ENCODE measurements at places on chromosomes 12 and 14.

- DNase-seq: no peak
Observed at GRCh38 chr14:77593501-77593961, 22.9 kb downstream of the SPTLC2 start.

DNA sequence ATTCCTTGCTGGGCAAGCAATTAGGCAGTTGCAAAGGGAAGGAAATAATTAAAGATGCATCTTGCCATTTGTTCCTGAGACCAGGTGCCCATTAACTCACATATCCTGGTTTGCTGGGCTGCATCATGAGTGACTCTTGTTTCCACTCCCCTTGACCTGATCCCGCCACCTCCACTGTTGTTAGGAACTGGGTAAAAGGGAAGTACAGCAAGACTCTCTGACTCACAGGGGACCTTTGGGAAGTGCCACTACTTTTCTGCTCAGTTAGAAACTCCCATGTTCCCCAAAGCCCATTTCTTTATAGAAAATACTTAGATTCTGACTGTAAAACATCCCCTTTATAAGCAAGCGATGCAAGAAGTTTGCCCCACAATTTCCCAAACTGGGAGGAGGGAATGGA is 186.0 kb upstream of the BCL2L14 start:
- no peak for DNase-seq

DNA sequence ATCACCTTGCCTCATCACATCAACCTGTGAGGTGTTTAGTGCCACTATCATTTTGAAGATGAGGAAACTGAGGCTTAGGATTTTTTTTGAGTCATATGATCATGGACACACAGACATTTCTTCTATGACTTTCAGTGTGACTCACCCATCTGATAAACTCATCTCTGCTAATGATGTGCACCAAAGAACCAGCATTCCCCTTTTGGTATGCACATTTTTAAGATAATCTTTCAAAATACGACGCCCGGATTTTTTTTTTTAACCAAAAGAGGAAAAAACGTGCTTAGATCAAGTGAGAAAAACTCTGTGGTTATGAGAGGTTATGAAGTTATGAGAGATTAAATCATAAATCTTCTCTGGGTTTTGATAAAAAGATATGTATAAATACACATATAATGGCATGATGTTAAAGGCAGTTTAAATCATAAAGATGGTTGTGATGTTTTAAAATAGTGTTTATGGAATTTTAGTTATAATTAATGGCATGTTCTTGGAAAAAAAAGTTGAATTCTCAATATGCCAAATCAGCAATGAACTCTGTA is 948.1 kb downstream of the TMTC2 start:
- DNase-seq: no peak

DNA sequence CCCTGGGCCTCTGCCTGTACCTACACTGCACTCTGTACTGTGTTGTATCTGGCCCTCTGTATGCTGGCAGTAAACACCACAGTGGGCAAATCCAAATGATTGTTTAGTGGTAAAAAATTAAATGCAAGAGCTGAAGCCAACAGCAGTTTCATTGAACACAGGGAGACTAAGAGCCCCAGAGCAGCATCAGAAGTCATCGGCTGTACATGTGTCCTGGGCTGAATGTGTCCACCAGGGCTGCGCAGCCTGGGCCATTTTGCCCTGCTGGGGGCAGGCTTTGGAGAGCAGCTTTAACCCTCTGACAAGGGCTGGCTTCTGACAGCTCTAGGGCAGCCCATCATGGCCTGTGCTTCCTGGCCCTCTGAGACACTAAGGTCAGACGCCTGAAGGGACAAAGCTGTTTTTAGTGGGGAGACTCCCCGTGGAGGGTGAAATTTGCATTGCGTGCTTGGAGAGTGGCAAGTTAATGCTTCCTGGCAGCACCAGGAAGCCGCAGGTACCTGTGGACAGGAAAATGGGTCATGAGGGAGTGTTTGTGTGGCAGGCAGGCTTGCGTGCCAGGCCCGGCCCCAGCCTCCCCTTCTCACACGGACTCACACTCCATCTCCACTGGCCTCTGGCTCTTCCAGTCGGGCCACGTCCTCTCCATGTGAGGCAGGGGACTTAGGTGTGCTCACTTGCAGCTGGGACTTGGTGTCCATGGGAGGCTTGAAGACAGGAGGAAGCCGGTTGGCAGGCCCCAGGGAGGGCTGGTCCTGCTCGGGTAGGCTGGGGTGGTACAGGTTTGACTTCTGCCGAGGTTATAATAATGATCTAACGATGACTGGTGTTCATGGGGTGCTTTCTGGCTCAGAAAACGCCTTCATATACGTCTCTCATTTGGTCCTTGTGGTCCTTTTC is 150.1 kb downstream of the TSPAN9 start:
- DNase-seq: no peak

DNA sequence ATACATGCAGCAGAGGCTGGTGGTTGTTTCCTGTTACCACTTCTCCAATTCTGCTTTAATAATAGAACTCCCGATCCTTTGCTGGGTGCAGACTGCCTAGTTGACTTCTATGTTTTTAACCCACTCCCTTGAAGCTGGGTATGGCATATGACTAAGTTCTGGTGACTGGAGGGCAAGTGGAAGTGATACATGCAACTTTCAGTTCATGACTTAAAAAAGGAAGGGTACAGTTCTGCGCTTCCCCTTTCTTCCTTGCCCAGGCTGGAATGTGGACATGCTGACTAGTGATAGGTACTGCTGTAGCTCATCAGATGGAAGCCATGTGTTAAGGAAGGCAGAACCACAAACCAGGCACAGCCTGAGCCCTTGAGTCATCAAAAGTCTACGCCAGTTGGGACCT is 2.4 kb upstream of the A2M start:
- DNase-seq: no peak

GRCh38 chr12:96335270-96335669 is 65.0 kb downstream of the CDK17 start:
- DNase-seq: no peak

DNA sequence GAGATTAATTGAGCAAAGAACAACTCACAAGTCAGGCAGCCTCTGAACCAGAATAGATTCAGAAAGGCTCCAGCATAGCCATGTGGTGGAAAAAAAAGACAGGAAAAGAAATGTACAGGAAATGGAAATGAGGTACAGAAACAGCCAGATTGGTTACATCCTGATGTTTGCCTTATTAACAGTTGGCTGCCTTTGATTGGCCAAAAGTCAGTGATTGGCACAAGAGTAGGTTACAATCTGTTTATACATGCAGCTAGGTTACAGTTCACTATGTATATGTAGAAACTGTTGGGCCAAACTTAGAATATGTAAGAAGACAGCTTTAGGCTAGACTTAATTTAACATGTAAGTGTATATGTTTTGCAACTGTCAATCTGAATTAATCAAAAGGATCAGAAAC is 118.9 kb downstream of the UNC79 start:
- DNase-seq: no peak

DNA sequence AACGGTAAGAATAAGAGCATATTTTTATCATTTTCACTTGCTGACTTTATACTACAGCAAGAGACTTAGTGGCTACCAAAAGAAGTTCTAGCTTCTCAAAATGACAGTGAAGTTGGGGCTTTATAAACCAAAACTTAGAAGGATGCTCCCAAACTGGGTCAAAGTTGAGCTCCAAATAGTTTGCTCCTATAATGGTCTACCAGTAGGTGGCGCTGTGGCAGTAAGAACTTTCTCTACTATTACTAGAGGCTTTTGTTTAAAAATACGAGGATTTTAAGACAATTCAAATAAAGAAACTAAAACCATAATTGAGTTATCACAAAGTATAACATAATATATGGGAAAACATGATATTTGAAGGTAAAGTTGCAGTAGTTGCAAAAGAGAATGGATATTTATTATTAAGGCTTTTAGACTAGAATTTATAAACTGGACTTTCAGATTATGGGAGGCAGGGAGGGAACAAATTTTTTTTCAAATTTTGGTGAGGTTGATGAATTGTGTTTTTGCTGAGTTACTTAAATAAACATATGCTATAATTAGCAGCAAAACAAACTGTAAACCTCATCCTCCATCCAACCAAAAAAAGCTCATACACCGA is 75.0 kb downstream of the TGFB3 start:
- DNase-seq: no peak

- DNase-seq: no peak
Observed at GRCh38 chr12:115294453-115295133, 610.6 kb upstream of the TBX3 start.

DNA sequence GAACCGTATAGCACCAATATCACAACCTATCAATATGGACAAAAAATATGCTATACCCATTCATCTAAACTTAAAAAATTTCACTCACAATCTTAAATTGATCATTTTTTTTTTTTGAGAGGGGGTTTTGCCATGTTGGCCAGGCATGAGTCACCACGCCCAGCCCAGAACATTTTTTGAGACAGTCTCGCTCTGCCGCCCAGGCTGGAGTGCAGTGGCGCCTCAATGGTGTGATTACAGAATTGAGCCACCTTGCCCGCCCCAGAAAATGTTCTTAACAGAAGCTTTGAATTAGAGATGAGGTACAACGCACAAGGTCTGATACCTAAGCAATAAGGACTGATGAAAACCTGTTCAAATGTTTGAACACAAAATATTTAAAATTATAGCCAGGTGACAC is 15.8 kb upstream of the ATP5F1B start:
- no peak for DNase-seq

- peak; percentile 13 for DNase-seq
Observed at GRCh38 chr12:123171967-123172366, 21.1 kb upstream of the PITPNM2 start.
